ENCODE measurements at places on chromosomes 7 and 10.
A peak's percentile ranks its signal among the peaks of the same experiment; 100 is the strongest.

GRCh38 chr10:99527526-99528493 is 4.9 kb upstream of the NKX2-3 start:
- no peak for DNase-seq

- DNase-seq = no peak
Observed at GRCh38 chr7:76291351-76292212, 10.9 kb upstream of the HSPB1 start.

DNA sequence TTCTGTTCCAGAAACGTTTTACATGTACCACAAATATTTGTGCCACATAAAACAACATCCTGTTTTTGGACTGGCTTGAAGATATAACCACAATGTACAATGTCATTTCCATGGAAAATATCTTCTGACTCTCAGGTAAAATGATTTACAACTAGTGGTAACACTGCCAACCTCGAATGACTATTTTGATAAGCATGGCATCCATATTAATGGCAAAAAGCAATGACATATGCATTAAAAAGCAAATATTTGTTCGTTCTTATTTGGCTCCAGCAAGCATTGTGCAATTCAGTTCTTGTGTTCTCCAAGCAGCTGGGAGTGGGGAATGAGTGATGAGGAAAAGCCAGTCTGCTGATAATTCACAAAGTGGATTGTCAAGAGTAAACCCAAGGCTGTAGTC is 289.0 kb downstream of the PLXDC2 start:
- no peak for DNase-seq

DNA sequence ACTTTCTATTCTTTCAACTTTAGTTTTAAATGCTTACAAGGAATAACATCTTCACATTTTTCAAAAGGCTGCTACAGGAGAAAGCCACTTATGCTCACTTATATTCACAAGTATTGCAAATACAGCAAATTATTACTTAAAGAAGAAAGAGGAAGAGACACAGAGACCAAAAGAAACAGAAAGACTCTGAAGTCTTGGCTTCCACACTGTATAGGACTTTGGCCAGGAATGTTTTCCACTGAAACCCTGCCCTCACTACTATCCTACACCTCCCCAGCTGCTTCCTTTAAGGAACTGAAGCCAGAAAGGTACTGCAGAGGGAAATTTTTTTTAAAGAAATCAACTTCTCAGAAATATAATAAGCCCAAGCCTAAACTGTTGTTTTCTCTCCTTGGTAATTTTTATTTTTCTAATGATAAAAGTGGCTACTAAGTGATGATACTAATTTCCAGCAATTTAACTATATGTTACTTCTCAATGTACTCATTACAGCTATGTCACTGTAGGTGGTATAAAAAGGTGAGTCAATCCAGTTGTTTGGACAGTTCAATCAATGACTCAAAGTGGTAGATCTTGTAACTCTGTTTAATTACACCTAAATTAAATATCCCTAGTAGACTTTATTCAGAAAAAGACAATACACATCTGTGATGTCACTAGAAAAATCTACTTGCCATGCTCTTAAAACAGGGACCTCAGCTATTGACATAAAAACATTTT is 231.6 kb downstream of the GRM8 start:
- DNase-seq = no peak

DNA sequence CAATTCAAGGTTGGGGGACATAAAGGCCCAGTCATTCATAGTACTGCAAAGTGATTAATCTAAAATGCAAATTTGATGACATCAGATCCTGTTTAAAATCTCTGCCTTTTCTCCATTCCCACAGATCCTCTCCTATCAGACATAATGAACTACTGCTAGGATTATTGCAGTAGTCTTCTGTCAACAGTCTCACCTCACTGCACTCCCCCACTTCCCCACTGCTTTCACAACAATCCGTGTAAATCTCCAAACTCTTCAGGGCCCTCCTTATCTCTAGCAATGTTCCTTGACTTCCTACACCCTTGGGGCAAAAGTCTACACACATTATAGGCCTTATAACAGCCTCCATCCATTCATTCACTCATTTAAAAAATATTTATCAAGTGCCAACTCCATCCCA is 112.4 kb downstream of the KBTBD2 start:
- no peak for DNase-seq

GRCh38 chr7:42097752-42098151 is 139.3 kb downstream of the GLI3 start:
- DNase-seq = no peak

DNA sequence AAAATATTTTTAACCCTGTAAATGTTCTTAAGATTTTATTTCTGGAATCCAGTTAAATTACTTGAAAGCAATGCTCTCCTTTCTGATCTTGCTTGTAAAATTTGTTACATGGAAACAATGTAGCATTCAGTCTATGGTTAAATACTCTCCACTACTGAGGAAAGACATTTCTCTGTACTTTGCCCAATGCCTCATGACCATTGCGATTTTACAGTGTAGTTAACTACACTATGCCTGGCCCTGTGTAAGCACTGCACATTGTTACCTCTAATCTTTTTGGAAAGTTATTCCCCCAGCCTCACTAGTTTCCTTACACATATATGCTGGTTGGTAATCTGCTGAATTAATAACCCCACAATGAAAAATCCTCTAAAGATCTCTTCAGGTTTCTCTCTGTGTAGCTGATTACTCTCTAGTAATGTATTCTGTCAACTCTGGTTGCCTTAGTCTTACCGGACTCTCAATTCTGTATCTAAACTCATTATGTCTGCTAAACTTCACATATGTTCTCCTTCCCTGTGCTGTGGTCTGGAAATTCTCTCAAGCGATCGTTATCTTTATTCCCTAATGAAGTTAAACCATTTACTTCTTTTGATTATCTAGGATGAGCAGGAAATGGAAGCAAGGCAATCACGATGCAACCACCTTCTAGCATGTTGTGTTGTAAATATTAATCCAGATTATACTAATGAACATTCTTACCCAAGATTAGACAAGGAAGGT is 58.7 kb upstream of the TMEM106B start:
- DNase-seq = no peak

DNA sequence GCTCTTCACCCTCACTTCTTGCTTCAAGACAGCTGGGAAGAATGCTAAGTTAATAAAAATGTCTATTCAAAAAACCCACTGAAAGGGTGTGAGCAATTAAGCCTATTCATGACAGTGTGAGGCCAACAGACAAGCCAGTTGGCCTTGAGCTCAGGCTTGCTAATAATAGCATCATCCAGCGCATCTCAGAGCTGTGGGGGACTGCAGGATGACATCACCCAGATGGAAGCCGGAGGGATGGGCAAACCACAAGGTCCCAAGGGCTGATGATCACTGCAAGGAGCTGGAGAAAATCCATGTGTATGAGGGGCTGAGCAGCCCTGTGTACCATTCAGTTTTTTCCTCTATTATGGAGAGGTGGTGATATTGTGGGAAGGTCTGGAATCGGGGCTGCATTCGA is 770.4 kb downstream of the TNS3 start:
- no peak for DNase-seq

DNA sequence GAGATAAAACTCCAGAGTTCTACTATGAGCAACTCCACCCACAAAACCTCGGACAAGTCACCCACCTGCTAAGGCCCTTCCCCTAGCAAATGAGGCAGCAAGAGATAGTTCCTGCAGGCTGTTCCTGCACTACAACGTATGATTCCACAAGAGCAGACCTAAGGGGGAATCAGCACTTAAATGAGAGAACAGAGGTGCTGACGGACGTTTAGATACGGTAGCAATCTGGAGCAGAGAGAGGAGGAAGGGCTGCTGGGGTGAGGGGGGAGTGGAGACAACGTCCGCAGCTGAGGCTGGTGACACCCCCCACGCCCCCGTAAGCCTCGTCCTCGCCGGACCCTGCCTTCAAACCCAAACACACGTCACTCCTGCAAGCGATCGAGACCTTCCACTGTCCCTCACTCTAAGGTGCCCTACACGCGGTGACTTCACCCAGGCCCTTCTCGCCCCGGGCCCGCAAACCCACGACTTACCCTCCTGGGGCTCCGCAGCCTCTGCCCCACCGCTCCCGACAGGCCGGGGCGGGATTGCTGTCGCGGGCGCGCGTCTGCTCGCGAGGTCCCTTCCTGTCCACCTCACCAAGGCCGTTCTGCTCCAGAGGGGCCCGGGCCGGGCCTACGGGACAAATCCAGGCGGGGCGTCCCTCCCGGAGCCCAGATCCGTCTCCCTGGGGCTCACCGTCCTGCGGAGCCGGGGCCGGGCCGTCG is 635 bp downstream of the ZNF12 start:
- DNase-seq = no peak

DNA sequence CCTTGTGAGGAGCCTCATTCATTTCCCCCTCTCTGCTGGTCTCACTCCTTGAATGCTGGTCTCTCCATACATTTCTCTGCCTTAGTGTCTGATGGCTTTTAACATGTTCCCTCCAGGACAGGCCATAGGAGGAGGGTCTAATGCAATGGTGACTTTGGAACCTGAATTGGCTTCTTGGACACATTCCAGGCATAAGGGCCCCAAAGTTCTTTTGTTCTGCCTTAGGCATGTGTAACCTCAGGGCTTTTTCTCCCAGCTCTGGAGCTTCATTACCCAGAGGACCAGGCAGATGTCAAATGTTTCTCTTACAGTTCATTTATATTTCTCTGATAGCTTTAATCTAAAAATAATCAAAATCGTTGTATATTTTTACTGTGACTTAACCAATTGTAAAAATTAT is 162.6 kb downstream of the SDK1 start:
- no peak for DNase-seq

DNA sequence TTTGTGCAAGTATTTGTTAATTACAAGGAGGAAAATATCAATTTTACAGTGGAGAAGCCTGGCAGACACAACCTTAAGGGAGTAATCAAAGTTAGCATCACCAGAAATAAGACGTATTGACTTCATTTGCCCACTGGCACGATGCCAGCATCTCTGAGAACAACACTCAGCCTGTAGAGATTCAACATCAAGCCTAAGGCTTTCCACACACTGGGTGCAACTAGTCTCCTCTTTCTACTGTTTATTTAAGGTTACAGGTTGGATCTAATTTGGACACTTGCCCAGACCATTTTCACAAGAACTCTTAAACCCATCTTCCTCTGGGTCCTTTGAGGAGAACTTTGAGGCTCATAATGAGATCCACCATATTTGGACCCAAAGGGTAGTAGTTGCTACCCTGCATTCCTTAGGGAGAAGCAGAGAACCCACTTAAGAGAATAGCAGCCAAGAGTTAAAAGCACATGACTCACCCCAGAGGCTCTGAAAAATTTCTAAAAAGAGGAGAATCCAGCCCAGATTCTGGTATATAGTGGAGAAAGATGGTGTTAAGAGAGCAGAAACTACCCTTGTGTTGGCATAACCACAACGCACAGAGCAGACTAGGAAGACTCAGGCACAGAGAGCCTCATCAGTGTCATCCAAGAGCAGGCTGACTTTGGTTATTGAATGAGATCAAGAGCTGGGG is 97.3 kb downstream of the CCDC71L start:
- DNase-seq = peak; percentile 49

DNA sequence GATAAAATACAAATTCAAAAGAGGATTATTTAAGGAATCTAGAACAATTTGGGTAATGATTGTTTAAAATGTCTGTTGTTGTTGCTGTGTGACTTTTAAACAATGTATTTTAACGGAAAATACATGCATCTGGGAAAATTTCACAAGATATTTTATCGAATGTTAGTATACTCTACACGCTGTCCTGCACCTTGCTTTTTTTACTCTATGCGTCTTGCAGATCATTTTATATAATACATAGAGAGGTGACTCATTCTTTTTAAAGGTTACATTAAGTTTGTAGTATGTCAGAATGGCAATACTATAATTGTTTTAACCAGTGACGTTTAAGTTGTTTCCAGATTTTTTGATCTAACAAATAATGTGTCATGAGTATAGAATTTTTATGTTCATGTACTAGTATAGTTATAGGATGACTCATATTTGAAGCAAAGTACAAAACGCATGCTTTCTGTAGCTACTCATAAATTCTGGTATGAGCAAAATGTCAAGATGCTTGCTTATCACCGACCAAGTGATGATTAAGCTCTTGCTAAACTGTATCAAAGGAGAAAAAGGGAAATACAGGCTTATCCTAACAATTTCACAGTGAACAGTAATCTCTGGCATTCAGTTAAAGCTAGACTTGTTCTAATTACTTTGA is 4.9 kb downstream of the DKK1 start:
- DNase-seq = no peak

DNA sequence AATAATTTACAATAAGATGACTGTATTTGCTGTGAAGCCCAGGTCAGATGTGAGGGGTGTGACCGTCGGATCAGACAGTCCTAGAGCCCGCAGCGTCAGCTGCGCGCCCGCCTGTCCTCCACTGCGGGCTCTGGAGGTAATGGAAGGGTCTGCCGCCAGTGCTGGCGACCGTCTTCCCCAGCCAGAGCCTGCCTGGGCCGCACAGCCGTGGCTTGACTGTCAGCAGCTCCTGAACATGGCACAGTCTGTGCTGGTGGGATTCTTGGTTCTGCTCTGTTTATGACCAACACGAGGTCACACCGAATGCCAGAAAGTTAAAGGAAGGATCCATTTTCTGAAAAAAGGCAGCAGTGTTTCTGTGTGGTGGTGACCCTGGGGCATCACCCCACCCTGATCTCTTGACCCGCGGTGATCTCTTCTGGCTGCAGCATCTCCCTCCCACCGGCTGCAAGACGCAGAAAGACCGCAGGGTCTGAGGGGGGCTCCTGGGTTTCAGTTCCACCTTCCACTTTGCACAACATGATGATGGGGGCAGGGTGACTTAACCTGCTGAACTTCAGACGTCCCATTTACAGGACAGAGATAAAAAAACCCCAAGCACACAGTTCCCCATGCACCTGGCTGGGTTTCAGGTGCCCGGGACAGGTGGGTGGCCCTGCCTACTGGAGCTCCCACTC is 103.7 kb downstream of the DNAJB6 start:
- no peak for DNase-seq

DNA sequence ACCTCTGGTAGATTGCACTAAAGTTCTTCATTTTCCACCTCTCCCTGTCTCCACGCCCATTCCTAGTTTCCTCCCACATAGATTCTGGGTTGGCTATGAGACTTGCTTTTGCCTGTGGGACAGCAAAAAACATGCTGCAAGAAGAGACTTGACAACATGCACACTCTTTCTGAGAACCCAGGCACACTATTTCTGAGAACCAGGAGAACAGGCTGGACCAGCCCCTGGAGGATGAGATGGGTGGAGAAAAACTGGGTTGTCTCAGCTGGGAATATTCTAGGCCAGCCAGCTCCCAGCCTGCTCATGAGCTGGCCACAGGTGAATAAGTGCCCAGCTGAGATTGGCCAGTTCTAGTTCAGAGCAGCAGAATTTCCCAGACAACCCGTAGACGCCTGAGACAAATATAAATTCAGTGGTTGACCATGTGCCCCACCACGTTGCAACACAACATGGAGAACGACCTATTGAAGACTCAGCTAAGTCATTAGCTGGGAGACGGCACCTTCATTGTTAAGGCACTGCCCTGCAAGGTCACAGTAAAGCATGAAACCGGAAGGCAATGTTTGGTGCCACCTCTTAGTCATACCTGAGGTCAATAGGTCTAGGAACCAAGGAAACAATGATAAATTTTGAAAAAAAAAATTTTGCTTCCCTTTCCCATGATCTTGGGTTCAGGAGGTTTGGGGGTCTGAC is 92.7 kb upstream of the AKR1E2 start:
- no peak for DNase-seq

DNA sequence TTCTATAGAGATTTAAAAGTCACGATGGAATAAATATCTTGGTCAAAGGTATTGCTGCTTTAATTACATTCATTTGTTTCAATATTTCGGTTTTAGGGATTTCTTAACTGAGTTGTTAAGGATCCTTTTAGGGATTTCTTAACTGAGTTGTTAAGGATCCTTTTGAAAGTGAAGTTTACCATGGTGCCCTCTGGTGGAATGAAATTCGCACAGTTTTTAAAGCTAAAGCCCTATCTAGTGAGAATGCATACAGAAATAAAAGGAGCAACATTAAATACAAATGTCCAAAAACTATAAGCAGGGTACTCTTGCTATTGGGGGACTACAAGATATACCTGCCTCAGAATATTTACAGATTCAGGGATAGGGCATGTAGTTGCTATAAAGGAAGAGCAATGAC is 193.7 kb downstream of the RNLS start:
- DNase-seq = no peak

Data from NCI-H2029 treated with DMSO at 0.1 percent for 48 hours (cell line).